ENCODE measurements at places on chromosomes 5 and 9.

DNA sequence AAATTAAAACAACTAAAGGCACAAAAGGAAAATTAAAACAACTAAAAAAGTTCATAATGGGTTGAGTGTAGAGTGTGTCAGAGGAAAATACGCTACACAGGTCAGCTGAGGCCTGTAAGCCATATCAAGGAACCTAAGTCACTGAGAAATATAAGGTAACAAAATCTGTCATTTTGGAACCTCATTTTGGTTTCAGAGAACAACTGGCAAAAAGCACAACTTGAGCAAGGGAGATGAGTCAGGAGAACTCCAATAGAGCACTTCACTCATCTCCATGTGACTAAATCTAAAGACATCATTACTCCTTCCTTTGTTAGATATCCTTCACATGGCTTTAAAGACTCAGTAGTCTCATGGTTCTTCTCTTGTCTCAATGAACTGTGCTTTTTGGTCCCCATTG is 269.4 kb upstream of the POU5F2 start:
- DNase-seq: no peak

GRCh38 chr9:136644343-136644592 is 18.4 kb upstream of the EGFL7 start:
- DNase-seq: no peak

DNA sequence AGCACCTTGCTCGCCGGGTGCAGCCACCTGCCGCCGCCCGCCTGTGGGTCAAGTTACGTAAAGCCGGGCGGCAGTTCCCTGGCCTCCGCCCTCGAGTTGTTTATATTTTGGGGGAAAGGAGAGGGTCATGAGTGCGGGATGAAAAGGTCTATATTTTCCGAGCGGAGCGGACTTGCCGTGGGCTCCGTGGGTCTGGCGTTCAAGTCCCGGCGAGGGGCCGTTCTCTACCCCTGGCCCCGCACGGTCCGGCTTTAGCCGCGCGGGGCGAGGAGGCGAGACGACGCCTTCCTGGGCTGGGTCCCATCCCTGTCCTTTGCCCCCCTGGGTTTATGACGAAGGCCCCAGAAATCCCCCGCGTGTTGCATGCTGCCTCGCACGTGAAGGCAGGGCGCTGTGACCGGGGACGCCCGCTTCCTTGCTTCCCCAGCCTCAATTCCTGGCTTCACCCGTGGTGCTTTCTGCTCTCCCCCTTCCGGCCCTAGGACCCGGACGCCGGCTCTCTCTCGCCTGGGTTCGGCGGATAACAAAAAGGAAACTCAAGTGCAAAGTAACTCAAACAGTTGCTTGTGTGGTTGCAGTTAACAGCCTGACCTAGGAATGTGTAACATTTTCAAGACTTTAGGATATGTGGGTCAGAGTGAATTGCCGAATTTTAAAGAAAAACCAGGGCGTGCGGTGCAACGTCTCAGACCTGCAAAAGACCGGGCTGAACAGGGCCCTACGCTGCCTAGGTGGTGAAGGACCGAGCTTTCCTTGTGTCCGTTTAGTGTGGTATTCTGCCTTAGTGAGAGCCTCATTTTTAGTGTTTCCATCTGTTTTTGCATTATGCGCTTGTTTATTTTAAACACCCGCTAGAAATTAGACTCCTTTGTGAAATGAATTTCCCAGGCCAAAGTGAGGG is 810 bp downstream of the VPS13A start:
- peak; percentile 36 for DNase-seq

- no peak for DNase-seq
Observed at GRCh38 chr9:125707472-125707804, 430 bp upstream of the MAPKAP1 start.

DNA sequence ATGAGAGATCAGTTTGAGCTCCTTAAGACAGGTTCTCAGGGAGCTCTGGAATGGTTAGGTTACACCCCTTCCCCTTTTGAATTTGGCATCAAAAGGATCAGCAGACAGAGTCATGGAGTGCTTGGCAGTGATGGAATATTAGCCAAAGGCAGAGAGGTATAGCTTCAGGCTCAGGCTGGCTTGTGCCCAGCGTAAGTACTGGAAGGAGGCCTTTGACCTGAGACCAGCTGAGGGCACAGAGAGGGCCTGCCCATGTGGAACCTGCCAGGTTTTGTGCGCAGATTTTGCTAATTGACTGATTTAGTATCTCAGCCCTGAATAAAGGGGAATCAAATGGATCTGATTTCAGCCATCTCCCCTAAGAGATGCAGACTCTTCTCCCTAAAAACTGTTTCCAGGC is 81.5 kb downstream of the RGS3 start:
- no peak for DNase-seq

- no peak for DNase-seq
Observed at GRCh38 chr5:133900534-133901270, 67.7 kb downstream of the C5orf15 start.

- DNase-seq: no peak
Observed at GRCh38 chr9:26516773-26517343, 375.7 kb downstream of the CAAP1 start.

- DNase-seq: no peak
Observed at GRCh38 chr9:137977571-137978261, 100.1 kb downstream of the CACNA1B start.

DNA sequence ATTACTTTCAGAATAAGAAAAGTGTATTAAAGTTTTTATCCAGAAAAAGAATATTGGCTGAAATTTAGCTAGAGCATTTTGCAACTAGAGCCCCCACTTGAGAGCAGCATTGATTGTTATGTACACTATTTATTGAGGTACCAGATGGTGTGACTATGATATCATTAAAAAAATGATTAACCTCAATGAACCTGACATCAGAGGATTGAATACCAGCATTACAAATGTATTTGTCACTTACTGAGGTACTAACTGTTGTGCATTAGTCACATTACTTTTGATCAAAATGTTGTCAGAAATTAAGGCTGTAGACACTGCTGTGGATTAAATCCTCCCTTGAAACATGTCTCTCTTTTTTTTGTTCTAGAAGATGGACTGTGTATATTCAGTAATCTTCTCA is 127.8 kb upstream of the DHFR start:
- DNase-seq: no peak

DNA sequence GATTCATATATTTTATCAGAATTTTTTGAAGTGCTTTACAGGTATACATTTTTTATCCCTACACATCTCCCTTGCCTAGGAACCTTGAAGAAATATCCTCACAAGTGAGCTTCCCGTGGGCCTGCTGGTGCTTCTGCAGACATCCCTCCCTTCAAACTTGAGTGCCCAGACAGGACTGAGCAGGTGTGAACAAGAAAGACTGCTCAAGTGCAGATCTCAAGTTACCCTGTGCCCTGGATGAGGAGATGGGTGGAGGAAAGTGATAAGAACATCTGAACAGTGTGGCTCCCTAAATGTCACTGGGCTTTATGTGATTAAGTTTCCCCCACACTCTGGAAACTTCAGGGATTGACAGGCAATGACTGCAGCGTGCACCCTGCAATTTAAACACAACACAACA is 209.8 kb downstream of the TLE1 start:
- no peak for DNase-seq

- no peak for DNase-seq
Observed at GRCh38 chr9:9352877-9353481, 1259.8 kb downstream of the PTPRD start.

GRCh38 chr5:172904643-172905345 is 54.4 kb upstream of the RPL26L1 start:
- DNase-seq: no peak

GRCh38 chr5:2863133-2863532 is 111.7 kb upstream of the IRX2 start:
- DNase-seq: no peak

GRCh38 chr5:140977003-140977402 is 10.7 kb downstream of the PCDHAC2 start:
- DNase-seq: no peak

DNA sequence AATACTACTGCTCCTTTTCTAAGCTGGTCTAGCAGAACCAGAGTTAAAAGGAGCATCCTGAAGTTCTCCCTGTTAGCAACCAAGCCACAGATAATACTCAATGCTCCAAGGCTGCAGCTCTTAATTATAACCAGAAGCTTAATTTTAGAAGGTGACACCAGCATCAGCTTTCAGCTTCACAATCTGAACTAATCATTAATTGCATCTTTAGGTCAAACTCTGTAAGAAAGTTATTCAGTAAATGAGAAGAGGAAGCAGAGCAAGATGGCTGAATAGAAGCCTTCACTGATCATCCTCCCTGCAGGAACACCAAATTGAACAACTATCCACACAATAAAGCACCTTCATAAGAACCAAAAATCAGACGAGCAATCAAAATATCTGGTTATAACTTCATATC is 38.5 kb downstream of the APBA1 start:
- DNase-seq: no peak

DNA sequence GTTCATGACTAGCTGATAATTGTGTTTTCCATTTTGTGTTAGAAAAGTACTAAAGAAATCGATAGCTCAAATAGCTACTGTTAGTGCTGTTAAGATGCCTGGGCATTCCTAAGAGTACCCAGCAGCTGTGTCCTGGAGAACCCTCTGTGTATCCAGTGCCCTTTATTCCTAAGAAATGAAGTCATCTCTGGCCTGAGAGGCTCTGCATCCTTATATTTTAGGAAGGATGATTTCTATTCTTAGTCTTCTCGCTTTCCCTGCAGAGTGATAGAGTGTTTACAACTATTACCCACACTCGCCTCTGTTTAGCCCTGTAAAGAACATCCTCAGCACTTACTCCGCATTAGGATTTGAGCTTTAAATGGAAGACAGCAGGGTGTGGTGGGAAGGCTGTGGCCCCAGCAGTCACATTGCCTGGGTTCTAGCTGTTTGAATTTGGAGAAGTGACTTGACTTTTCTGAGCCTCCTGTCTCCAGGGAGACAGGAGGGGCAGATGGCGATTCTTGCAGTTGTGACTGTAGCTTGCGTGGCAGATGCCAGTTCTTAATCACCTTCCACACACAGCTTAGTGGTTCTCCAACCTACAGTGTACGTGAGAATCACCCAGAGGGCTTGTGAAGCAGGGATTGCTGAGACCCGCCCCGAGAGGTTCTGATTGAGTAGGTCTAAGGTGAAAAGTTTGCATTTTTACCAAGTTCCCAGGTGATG is 177.2 kb upstream of the PITX1 start:
- no peak for DNase-seq

DNA sequence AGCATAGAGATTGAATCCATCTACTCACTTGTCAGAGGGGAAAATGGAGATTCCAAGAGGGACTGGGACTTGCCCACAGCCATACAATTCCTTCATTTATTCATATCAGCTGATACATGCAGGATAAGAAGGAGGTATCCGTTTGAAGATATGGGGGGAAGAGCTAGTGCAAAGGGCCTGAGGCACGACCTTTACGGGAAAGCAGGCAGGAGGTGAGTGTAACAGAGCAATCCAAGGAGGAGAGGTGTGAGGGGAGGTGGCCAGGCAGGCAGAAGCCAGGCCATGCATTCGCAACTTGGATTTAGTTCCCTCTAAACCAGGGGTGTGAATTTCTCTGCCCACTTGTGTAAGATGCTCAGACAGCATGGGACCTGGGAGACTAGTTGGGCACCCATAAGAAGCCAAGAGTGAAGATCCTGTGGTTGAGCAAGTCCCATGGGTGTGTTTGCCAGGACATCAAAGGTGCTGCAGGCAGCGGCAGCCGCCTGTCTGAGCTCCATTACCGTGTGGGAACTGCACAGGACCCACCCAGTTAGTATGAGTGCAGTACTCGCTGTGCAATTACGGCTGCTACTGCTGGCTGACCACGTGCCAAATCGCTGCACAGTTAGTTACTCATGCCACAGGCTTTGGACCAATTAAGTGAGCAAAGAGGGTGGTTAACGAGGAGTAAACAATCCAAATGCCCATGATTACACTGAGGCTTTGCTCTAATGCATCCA is 31.4 kb upstream of the FAT2 start:
- no peak for DNase-seq

DNA sequence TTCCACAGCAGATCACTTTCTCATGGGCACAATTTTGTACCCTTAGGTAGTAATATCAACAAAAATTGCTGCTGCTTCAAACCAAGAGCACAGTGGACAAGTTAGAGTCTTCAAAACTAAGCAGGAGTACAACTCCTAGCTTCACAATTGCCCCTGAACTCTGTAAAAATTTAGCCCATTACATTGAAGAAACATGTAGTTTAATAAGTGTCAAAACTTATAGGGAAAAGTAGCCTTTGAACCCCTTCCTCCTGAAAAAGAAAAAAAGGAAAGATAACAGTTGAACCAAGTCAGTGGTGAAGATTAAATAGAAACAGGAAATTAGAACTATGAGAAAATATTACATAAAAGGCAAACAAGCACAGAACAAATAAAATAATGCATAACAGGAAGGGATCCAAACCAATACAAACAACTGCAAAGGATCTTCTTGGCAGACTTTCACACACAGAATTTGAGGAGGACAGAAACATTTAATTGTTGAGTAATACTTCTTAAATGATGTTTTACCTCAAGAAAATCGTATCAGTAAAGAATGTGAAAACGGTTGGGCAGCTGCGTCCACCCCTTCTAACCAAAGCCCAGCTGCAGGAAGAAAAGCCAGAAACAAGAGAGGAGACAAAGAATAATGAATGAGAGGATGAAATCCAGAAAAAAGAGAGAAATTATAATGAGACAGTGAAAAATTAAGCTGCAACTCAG is 636.0 kb downstream of the NR2F1-AS1 start:
- DNase-seq: no peak

GRCh38 chr9:128911529-128912035 is 9.2 kb upstream of the PHYHD1 start:
- no peak for DNase-seq

- no peak for DNase-seq
Observed at GRCh38 chr5:138778234-138778633, 25.0 kb downstream of the CTNNA1 start.

GRCh38 chr9:137453643-137454081 is 5.5 kb downstream of the NSMF start:
- peak; percentile 46 for DNase-seq

DNA sequence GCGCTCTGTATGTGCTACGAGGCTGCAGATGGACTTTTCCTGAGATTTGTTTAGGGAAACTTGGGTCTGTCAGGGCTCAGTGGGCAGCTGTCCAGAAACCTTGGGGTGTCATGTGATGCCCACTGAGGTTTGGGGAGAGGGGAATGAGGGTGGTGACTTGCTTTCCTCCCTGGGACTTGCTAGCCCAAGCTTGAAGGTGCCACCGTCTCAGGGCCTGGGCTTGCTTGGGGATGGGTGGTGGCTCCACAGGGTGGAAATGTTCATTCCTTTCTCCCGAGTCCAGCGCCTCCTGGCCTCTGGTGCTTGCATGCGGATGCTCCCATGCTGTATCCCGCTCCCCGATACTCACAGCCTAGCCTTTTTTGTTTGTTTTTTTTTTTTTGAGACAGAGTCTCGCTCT is 33.3 kb downstream of the ZNF618 start:
- no peak for DNase-seq

GRCh38 chr9:25960178-25960577 is 281.9 kb upstream of the TUSC1 start:
- no peak for DNase-seq

Data from CD4-positive, alpha-beta T cell treated with Interleukin-2 at 100 ng/mL for 4 hours (primary cell).